RKO (cell line): ENCODE measurements at places on chromosomes 6 and 20.
A peak's percentile ranks its signal among the peaks of the same experiment; 100 is the strongest.

DNA sequence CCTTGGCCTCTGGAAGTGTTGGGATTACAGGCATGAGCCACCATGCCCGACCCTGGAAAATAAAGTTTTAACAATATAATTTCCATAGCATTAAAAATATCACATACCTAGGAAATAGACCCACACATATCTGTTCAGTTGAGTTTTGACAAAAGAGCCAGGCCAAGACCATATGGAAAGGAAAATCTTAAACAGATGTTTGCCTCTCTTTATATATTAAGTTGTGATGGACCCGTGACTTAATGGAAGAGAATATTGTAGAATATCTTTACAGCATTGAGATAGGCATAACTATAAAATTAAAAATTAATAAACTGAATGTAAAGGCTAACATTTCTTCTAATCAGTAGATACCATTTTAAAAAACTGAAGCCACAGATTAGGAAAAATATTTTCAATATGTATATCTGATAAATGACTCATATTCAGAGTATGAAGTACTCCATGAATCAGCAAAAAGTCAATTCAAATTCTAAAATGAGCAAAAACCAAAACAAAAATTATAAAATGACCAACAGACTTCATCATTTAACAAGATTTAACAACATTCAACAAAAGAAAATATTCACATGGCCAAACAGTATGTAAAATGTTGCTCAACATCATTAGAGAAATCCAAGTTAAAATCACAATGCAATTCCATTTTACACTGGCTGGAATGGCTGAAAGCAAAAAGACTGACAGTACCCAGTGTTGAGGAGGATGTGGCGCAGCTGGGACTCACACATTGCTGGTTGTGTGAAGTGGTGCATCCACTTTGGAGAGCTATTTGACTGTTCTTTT, 43.3 kb downstream of the GTF2H5 start:
- DNase-seq = no peak

DNA sequence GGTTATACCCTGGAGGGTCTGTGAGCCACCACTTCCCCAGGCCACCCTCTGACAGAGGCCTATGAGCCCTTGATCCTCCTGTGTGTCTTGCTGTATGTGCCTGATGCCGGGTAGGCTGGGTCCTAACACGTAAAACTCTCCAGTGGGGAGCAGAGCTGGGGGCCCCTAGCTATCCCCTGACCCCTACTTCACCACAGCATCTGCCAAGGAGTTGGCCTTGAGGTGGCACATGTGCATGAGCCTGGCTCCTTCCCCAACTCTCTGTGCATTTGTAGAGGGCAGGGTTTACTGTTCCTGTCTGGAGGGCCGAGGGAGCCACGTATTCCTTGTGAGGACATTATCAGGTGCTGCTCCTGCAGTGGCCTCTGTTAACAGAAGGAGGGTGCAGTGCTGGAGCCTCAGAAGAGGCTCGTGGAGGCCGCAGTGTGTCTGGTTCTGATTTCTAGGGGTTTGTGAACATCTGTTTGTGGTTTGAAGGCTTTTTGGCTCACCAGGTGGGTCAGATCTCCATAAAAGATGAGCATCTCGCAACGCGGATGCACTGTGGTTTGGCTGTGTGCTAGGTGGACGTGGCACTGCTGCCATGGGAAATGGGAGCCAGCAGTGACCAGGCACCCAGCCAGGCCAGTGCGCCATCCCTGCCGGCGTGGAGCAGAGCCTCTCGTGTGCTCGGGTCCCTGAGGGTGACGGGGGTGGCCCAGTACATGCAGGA, 152.1 kb downstream of the DTNBP1 start:
- no peak for DNase-seq

DNA sequence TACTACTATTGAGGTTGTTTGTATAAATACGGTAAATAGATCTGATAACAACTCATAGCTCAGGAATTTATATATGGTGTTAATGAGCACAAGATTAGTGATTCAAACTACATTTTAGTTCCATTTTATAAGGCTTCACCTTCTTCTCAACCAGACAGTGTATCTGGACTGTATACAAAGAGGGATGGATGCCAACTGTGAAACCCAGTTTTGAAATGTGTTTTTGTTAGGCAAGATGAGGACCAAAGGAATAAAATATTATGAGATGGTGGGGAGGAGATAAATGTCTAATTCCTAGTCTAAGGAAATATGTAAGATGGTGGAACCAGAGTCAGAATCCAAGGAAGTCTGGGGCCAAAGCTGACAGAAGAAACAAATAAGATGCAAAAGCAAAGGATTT, 329.0 kb downstream of the GRIK2 start:
- DNase-seq = no peak

DNA sequence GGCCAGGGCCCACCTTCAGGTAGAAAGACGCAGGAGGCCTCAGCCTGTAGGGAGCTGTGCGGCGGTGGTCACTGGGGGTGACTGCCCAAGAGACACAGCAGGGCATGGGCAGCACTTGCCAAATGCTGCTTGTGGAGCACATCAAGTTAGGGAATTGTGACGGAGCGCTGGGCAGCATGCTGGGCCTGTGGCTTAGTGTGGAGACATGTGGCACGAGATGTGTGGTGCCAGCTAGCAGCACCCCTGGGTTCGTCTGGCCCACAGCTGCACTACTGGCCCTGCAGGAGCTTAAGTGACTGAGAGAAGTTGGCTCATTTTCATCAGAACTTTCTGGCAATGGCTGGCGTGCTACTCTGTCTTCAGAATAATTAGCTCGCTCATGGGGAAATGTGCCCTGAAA, 213.1 kb upstream of the SYNDIG1 start:
- no peak for DNase-seq

DNA sequence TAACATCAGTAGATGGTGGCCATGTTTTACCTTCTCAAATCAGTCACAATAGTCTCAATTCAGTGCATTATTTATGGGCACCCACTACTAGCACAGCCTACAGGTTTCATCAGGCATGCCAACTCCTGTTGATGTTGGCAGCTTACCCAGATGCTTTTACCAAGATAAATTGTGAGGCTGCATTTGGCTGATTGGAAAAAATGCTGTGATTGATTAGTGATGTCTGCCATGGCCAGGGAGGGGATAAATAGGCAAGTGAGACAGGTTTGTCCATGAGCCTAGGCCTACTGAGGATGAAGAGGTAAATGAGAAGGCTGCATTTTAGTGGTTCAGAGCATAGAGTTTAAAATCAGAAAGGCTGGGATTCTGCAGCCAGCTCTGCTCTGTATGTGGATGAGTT, 227.1 kb downstream of the NFATC2 start:
- no peak for DNase-seq

GRCh38 chr6:136710877-136711552, 81.3 kb downstream of the MAP3K5 start:
- DNase-seq = no peak

DNA sequence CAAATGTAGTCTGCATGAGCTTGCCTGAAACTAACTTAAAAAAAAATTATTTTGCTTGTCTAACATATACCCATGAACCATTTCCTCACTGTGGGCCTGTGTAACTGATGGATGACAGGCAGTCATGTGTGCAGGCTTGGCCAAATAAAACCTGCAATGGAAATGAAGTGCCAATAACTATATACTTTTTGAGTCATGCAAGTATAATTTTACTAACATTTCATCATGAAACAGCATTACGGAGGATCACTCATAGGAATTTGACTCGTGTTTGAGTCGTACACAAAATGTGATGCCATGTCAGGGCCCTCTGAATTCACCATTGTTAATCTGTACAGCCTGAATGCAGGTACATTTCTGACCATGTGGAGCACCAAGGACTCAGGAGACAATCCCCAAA, 46.6 kb downstream of the HDDC2 start:
- DNase-seq = peak; percentile 67

- peak; percentile 43 for DNase-seq
Observed at GRCh38 chr6:112117554-112117953, 30.2 kb downstream of the FAM229B start.

DNA sequence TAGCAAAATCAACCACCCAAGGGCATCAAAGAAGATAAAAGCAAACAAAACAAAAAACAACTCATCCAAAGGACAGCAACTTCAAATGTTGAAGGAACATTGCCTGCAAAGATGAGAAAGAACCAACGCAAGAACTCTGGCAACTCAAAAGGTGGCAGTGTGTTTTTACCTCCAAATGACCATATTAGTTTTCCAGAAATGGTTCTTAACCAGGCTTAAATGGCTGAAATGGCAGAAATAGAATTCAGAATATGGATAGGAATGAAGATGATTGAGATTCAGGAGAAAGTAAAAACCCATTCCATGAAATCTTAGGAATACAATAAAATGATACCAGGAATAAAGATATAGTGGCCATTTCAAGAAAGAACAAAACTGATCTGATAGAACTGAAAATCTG, 9.8 kb upstream of the PI3 start:
- no peak for DNase-seq

- DNase-seq = no peak
Observed at GRCh38 chr20:14758356-14758755, 420.9 kb upstream of the FLRT3 start.

- peak; percentile 19 for DNase-seq
Observed at GRCh38 chr20:33811776-33812151, 616 bp downstream of the CHMP4B start.

GRCh38 chr6:38220069-38220723, 400.7 kb downstream of the ZFAND3 start:
- DNase-seq = no peak

DNA sequence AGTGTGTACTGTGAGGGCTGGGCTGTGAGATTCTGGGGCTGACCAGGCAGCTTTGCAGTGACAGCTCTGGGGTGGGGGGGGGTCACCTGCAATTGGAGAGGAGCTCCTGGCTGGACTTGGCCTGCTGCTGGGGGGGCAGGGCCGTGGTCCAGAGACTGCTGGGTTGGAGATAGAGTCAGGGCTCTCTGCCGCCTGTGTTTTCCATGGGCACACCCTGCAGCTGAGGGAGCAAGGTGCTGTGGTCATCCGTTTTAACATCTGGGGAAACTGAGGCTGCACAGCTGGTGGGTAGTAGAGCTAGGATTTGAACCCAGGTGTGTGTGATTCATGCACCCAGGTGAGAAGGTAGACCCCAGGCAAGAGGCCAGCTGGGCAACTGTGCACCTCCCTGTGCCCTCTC, 7.3 kb downstream of the DLGAP4 start:
- DNase-seq = no peak

DNA sequence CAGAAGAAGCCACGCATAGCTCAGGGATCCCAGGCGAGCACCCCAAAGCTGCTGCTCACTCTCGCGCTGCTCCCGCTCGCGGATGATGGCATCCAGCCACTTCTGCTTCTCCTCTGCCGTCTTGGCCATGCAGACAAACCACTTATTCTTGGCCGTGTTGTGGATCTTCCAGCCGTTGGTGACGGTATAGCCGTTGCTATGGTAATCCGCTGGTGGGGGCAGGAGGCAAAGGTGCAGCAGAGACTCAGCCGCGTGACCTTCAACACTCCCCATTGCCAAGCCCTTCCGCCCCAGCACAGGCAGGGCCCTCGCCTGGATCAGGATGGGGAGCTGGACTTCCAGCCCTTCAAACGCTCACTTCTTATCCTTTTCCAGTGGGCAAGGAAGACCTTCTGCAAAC, 136.9 kb downstream of the PREX1 start:
- no peak for DNase-seq

DNA sequence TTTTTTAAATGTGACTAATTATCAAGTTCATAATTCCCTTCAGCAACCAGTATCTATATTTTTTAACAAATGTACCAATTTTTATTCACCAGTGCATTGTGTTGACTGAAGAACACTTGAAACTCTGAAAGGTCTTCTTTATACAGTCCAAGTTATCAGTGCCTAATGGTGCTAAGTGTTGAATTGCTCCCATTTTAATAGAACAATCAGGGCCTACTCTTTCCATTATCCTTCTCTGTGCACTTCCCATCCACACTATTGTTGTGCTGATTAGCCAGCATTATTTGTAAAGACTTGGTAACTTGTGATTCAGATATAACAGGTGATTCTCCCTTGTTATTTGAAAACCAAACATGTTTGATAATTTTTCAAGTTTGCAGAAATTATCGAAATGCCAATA, 1209.7 kb upstream of the MAP3K7 start:
- no peak for DNase-seq

GRCh38 chr6:38391206-38391605, 248.5 kb downstream of the BTBD9 start:
- DNase-seq = peak; percentile 6

DNA sequence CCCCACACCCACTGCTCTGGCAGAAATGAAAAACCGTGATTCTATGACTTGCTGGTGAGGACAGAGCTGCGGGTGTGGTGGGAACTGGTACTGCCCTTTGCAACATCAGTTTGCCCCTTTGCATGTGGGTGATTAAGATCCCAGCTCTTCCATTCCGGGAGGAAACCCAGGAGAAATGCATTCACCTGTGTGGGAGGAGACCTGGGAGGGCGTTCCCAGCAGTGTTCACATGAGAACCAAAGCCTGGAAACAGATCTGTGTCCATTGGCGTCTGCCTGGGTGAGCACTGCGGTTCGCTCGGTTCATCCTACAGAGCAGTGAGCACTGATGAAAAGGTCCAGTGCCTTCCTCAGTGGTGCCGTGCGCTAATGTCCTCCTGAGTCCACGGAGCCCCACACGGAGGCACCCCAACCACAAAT, 89.7 kb downstream of the SMOC2 start:
- no peak for DNase-seq

- peak; percentile 96 for DNase-seq
Observed at GRCh38 chr20:21303061-21303871, at the start of gene XRN2. XRN2 (plus strand) TSS chr20:21303331; CDS start chr20:21303399, 68 bp downstream.

GRCh38 chr20:740162-740561, 28.1 kb downstream of the SLC52A3 start:
- DNase-seq = no peak

GRCh38 chr6:137657351-137657911, 163.2 kb upstream of the OLIG3 start:
- DNase-seq = no peak

GRCh38 chr20:32832664-32833063, 12.9 kb downstream of the MAPRE1 start:
- no peak for DNase-seq

GRCh38 chr20:64148581-64148980, 15.7 kb upstream of the MYT1 start:
- no peak for DNase-seq

- DNase-seq = peak; percentile 31
Observed at GRCh38 chr6:166341464-166341863, 881 bp downstream of the SFT2D1 start.

- no peak for DNase-seq
Observed at GRCh38 chr6:156396068-156396771, 381.0 kb upstream of the ARID1B start.
